ENCODE measurements at places on chromosomes 2 and 18.
A peak's percentile ranks its signal among the peaks of the same experiment; 100 is the strongest.

DNA sequence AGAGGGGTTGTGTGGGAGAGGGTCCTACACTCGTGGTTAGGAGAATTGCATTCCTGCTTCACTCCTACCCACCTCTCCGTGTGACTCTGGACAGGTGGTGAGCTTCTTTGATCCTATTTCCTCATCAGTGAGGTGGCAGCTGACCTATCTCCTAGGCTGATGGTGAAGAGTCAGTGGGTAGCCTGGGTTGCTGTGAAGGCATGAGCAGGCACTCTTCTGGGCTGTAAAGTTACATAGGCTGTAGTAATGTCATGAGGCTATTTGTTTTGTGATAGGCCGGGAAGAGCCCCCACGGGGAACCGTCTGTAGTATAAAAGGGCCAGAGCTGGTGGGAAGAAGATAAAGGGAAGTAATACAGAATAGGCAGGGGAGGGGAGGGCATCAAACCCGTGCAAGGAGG, 83.8 kb downstream of the TMEM247 start:
- DNase-seq, result no peak

DNA sequence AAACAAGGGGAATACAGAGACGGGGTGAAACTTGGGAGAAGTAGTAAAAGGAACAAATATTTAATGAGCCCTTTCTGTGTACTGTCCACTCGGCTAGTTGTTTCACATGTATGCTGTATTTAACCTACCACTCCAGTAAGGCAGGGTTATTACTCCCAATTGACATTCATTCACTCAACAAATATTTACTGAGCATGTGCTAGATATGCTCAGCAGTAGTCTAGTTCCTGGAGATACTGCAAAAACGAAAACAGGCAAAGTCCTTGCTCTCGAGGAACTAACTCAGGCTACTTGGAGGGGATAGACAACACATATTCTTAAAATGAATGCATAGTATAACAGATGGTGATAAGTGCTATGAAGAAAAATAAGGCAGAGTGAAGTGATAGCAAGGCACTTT, 207.3 kb downstream of the SS18 start:
- DNase-seq, result no peak

DNA sequence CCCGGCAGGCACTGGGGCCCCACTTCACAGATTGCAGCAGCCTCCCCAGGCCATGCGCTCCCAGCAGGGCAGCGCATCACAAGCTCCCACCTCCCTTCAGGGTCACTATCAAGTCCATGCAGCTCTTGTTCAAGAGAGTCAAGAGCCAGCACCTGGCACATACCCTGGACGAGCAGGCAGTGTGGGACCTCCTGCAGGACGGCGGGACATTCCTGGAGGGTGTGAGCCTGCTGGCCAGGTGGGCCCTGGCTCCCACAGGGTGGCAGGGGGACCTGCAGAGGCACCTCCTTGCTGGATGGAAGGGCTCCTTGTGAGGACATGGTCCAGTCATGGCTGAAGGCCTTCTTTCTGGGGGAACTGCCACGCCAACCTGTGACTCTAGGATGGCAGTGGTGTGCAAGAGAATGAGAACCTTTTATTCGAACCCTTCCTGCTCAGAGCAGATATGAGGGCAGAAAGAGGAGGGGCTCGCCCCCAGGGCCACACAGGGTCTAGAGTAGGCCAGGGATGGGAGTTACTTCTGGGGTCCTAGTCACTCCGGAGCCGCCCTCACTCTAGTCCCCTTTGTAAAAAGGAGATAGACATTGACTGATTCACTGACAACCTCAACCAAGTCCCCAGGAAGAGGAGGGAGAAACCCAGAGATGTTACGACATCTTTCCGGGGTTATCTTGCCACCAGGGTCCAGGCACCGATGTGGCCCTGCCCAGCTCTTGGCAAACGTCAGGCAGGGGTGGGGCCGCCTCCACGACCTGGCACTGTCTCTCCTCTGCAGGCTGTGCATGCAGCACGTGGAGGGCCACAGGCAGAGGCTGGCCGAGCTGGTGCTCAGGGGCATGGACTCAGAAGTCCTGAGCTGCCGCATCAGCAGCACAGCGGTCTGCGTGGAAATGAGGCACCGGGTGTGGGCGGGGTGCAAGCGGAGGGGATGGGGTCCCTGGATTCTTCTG, 31.3 kb downstream of the HJURP start:
- peak; percentile 4 for DNase-seq

DNA sequence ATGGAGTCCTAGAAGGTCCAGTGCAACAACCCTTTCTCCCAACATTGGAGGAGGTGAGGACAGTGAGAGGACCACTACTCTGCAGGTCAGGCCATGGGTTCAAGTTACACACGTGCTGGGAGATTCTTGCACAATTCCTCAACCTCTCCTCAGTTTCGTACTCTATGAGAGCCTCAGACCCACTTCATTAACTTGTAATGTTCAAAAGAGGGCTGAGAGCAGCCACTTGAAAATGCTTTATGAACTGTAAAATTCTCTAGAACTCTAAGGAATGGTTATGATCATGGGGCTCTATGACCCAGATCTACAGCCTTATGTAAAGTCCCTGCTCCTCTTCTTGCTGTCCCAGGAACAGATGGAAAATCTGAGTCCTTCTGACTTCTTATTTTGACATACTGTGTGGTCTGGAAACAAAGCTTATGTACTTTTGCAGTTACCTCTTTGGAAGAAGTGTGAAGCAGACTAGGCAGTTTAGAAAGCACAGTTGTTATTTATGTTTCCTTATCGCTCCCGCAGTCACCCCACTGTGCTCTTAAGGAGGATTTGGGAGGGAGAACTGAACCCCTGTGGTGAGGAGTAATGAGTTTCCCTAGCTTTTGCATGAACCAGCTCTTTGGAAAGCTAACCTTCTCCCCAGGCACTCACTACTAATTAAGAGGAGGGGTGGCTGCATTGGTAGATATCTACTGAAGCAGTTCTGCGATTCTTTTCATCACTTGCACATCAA, 296.6 kb downstream of the LRRTM1 start:
- no peak for DNase-seq
